Fibroblast of mammary gland (primary cell): ENCODE measurements at places on chromosomes 3 and 15.
A peak's percentile ranks its signal among the peaks of the same experiment; 100 is the strongest.

DNA sequence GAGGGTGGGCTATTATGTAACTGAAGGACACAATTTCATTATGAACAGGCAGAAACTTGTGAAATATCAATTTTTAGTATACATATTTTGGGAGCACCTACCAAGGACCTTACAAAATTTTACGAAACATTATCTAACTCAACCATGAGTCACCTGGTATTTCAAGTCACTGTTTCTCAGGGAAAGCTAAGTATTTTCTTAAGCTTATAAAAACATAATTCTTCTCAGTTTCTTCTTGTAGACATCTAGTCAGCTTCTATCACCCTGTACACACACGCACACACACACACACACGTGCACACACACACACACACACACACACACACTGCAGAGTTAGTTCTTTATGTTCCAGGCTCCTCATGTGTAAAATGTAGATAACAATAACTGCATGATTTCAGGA, 658.3 kb downstream of the TUSC7 start:
- DNase-seq, result no peak

GRCh38 chr15:99895189-99895955, 162.1 kb upstream of the LYSMD4 start:
- no peak for DNase-seq

DNA sequence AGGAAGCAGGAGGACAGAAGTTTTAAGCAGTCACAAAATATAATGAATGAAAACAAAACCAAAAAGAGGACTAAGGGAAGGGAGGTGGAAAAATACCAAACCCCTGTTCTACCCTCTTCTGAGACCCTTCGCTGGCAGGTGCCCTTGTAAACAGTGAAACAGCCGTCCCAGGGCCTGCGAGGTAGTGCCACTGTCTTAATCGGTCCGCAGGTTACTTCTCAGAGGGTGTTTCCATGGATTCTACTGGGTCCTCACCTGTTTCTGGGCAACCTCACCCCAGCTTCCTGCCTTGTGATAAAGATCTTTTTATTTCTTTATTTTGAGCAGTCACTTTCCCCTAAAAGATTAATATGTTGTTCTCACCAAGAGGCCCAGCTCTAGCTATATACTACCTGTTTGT, 65.3 kb downstream of the SLC30A4 start:
- no peak for DNase-seq

- DNase-seq, result no peak
These were observed 34.4 kb downstream of the SUCLG2 start for GRCh38 chr3:67619991-67620390.

GRCh38 chr3:152491922-152492321, 223.2 kb downstream of the MBNL1 start:
- no peak for DNase-seq

DNA sequence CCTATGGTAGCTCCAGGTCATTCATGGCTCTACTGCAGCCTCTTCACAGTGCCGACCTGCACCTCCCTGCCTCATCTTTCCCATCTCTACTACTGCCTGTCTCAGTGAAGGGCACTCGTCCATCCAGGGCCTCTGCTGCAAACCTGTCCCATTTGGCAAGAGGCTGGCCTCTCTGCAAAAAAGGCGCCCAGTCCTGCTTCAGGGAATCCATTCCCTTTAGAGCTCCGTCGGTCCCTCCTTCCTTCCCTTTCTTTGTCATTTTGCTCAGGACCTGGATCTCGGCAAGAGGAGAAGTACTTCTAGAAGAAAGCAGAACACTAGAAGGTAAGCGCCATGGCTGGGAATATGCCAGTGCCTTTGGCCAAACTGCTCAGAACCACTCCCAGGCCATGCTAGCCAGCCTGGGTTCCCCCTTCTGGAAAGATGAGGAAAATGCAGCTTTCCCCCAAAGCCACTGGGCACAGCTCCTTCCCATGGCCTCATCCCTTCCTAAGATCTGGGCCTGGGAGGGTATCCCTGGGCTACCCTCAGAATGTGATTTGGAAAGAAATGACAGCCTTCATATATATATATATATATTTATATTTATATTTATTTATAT, 6.4 kb upstream of the ISL2 start:
- DNase-seq, result peak; percentile 67

DNA sequence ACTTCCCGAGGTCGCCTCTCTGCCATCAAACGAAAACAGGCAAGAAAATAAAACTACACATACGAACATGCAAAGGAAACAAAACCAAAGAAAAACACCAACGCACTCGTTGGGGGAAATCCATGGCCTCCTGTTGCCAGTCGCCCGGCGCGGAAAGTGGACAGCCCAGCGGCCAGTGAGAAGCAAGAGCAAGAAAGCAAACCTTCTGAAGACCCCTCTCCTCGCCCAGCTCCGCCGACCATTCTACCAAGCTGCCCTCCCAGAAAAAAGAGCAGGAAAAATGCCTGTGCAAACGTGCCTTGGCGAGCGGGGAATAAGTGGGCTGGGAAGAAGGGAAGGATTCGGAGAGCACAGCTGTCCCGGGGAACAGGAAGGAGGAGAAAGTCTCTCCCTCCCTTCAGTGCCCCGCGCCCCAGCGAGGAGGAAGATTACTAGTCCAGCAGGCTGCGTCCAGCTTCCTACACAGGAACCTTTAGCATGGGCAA, 802 bp upstream of the NECTIN3 start:
- DNase-seq, result no peak

DNA sequence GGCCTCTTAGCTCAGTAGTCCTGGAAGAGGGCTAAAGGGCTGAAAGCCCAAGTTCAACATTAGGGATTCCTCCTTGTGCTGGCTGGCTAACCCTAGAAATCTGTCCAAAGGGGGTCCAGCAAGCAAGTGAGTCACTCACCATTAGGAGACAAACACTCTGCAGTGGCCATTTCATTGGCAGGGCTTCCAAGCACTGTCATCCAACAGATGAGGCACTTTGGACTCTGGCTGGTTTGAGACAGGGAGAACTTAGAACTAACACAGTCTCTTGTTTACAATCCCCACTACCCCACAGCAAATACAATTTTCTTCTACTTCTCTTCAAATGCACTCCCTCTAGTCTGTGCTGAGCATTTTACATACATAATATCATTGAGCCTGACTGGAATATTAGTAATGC, 10.1 kb upstream of the WNT5A start:
- no peak for DNase-seq

- no peak for DNase-seq
These were observed 23.0 kb downstream of the IGSF10 start for GRCh38 chr3:151437906-151438305.

GRCh38 chr3:31357451-31357850, 175.3 kb upstream of the STT3B start:
- no peak for DNase-seq

DNA sequence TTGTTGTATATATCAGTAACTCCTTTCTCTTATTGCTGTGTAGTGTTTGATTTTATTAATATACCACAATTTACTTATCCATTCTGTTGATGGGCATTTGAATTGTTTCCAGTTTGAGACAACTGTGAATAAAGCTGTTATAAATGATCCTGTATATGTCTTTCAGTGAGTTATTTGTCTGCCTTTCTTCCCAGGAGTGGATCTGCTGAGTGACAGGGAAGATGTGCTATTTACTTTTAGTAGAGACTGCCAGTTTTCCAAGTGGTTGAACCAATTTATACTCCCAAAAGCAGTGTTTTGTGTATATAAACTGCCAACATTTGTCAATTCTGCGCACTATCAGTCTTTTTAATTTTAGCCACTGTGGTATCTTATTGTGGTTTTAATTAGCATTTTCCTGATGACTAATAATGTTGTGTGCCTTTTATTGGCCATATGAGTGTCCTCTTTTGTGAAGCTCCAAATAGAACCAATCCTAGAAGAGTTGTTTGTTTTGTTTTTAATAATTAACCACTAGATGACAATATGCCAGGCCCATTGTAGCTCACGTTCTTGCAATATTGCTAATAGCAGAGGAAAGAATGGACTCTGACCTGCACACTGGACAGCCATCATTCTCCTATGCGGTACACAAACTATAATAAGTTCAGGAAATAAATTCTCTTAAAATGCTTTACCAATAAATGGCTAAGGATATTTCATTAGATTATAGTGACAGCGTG, 25.3 kb downstream of the TRANK1 start:
- DNase-seq, result no peak

DNA sequence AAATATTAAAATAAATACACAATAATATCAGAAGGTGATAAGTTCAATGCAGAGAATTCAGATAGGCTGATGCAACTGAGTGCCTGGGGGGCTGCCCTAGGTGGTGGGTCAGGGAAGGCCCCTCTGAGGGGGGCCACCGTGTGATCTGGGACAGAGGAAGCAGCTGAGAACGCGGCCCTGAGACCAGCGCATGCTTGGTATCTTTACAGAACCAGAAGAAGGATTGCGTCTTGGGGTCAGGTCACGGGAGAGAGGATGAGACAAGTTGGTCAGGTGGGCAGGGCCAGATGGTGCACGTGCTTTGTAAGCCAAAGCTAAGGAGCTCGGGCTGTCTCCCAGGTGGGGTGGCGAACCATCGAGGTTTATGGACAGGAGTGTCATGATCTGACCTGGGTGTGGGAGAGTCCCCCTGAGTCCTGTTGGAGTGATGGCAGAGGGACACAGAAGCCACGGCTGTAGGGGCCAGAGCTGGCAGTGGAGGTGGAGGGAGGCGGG, 121.2 kb downstream of the ETFA start:
- no peak for DNase-seq

GRCh38 chr15:67472957-67473356, 48.0 kb upstream of the C15orf61 start:
- no peak for DNase-seq

DNA sequence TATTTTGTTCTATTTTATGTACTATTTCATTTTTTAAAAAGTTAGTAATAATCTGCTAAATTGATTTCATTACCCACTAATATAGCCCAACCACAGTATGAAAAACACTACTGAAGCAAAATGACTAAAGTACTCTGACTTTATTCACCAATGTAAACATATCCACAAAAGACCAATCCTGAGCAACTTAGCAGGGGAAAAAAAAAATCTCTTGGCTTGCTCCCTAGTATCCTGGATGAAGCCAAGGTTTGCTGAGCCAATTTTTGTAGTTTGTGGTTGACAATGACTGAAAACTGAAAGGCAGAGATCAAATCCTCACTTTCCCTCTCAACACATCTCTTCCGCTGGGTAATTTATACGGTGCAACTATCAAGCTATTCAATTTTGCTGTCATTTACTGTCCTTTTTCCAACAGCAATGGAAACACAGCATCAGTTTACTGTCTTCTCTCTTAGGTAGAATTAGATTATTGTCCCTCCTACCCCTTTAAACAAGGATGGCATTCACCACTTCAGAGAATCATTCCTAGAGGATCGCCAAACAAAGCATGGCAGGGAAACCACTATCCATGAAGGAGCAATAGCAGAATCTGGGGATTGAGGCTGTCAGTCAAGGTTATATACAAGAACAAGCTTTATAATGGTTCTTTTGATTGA, 149.7 kb downstream of the THRB start:
- DNase-seq, result peak; percentile 82

GRCh38 chr15:29071232-29071881, 185.6 kb downstream of the APBA2 start:
- DNase-seq, result no peak

DNA sequence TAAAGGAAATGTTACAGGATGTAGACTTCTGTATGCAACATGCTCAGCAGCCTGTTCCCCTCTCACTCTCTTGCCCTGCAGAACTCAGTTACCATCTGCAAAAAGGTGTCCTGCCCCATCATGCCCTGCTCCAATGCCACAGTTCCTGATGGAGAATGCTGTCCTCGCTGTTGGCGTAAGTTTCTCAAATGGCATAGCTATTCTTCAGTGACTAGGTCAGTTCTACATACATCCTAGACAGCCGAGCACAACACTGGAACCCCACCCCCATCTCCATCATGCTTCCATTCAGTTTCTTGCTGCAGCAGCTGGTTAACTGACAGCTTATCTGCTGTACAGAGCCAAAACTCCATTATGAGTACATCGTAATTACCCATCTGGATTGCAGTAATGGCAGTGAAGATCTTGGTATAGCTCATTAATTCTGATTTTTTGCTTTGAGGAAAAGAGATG, 4.5 kb downstream of the THBS1 start:
- DNase-seq, result peak; percentile 21

DNA sequence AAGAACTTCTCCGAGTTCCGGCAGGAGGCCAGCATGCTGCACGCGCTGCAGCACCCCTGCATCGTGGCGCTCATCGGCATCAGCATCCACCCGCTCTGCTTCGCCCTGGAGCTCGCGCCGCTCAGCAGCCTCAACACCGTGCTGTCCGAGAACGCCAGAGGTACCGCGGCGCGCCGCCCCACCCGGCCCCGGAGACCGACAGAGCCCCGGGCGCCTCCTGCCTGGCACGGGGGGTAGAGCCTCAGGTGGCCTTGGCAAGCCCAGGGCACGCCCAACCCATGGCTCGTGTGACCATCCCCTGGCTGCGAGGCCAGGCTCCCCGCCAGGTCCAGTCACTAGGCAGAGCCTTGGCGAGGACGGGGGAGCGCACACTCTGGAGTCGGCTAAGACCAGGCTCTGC, 134.1 kb downstream of the LRRK1 start:
- DNase-seq, result no peak

GRCh38 chr15:58466566-58466965, 34.8 kb downstream of the LIPC start:
- DNase-seq, result no peak

- peak; percentile 88 for DNase-seq
These were observed 31.9 kb downstream of the EHD4 start for GRCh38 chr15:41940441-41940857.
